ENCODE measurements at places on chromosomes 11 and 22. TPM values are rescaled to one million over a fixed set of nuclear protein-coding genes. Genes with fewer than 3 reads are reported as not detected.

The BUD13 gene
- 36.4 TPM for polyA plus RNA-seq

The SHISAL1 gene
- 1.8 TPM for polyA plus RNA-seq

DNA sequence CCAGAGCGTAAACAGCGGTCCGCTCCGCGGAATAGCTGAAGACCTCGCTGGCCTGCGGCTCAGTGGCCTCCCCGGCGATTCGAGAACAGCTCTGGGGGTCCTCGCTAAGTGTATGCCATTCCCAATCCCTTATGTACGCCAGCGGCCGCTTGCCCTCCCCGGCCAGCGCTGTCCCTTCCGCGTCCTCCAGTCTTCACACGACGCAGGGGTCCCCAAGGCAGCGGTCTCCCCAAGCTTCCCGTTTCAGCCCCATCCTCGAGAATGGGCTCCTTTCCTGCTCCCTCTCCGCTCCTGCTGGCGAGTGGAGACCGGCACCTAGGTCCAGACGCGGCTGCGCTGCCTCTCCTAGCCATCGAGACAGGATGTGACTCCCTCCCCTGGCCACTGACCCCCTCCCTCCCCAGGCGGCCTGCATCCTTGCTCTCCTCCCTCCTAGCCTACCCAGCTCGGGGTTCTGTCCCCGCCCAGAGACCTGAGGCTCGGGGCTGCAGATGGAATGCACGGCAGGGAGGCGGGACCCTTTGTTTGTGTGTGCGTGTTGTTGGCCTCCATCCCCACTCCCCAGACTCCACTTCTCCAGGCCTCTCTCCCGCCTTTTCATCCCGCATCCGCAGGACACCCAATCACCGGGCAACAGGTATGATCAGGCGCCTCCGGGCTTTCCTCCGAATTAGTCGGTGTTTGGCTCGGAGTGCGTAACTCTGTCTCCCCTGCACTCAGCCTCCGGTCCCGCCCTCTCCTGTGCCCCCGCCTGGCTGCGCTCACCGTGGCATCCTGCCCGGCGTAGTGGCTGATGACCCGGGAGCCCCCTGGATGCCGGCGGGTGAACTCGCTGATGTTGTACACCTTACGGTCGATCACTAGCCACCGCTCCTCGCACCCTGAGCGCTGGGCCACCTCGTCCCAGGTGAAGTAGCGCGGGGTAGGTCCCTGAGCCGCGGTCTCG lies 740 bp downstream of the FADS1 start:
- no peak for DNase-seq

DNA sequence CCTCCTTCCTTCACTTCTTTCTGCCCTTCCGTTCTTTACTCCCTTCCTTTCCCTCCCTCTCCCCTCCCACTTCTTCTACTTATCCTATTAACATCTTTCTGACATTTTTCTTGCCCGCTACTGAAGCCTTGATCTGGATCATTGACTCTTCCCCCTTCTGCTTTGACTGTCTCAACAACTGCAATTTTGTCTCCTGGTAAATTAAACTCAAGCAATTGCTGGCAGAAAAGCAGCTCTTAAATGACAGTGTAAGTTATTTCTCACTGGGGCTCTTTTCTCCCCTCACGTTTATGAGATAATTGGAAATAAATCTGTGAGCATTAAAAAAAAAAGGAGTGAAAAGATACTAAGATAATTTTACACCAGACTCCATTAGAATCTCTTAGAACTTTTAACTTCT lies 120.0 kb downstream of the SLC17A6 start:
- DNase-seq, result no peak

DNA sequence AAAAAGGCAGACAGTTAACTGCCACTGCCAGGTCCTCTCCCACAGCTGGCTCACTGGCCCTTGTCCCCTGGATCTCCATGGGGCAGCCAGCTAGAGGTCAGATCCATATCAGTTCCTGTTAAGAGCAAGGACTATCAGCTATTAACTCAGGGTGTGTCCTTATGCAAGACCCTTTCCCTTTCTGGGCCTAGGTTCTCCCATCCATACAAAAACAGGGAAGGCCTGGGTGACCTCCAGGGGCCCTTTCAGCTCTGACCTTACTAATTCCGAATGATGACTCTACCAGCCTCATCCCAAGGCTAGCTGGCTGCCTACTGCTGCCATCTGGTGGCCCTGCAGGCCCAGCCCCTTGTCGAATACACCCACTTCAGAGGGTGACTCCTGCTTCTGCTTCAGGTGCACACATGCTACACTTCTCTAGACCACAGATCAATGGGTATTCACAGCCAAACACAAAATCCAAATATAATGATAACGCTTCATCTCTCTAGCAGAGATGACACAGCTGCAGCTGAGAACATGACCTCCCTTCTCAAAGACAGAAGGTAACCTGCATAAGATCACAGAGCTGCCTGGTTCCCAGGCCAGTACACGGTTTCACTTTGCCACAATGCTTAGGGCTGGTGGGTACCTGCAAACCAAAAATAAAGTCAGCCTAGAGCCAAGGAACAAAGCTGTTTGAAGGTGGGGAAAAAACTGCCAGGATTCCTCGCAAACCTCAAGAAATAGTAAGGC lies 34.1 kb downstream of the SERGEF start:
- DNase-seq, result no peak

The TEX54 gene
- polyA plus RNA-seq, result 0.43 TPM

DNA sequence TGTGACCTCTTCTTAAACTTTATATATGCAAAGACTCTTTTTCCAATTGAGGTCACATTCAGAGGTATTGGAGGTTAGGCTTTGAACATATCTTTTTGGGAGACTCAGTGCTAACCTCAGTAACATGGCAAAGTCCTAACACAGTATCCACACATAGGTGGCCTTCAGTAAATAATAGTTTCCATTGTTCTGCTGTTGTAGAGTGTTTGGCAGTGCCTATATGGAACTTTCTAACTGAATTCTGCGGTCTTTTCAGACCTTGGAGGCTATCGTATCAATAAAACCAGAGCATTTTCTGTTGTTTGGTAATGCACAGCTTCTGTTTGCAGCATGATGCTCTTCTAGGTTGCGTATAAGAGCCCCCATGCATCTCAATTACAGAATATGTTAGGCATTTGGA lies 47.0 kb downstream of the LDLRAD3 start:
- DNase-seq, result no peak

The OR52I2 gene
- 0.03 TPM for polyA plus RNA-seq

The LIF gene
- 1.5 TPM for polyA plus RNA-seq

DNA sequence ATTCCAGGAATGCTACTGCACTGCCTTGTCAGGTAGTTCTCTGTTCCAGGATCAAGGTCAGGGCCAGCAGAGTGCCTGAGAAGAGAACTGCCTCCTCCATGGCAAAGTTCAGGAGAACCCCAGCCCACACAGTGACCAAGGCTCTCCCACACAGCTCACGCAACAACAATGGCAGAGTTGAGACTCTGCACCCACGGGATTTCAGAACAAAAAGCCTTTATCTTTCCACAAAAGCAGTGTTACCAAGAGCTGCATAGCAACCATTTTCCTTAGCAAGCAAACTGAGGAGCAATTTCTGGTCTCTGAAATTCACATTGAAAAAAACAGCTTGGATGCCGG lies 11.1 kb downstream of the PLAAT3 start:
- no peak for DNase-seq

- DNase-seq, result no peak
These were observed 4.2 kb downstream of the AMPD3 start for GRCh38 chr11:10459029-10459970.

DNA sequence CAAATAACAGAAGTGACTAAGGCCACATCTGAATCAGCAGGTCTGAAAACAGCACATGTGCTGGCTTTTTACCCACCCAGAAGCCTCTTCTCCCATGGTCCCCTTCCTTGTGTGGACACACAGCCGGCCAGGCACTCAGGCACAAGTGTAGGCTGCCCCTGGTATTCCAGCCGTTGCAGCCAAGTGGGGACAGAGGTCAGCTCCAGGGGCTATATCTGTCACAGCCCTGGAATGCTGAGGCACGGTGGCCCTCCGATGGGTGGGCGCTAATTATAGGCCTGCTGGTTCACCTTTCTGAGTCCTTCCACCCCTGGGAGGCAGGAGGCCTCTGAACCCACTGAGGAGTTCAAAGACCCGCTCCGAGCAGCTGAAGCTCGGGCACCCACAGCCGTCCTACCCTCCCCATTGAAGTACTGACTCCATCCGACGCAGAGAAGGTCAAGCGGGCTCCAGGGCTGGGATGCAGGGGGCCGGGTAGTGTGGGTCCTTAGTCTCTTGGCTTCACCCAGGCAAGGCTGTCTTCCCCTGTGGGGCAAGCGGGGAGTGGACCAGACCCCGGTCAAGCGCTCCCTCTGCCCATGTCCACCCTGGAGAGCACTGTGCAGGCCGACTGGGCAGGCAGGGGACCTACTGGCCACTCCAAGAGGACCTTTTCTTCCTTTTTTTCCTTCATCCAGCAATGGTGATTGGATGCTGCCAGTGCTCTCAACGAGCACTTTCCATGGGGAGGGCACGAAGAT lies 14.3 kb downstream of the FGF3 start:
- no peak for DNase-seq

GRCh38 chr11:61347916-61348461 lies 13.7 kb downstream of the CYB561A3 start:
- DNase-seq, result no peak

DNA sequence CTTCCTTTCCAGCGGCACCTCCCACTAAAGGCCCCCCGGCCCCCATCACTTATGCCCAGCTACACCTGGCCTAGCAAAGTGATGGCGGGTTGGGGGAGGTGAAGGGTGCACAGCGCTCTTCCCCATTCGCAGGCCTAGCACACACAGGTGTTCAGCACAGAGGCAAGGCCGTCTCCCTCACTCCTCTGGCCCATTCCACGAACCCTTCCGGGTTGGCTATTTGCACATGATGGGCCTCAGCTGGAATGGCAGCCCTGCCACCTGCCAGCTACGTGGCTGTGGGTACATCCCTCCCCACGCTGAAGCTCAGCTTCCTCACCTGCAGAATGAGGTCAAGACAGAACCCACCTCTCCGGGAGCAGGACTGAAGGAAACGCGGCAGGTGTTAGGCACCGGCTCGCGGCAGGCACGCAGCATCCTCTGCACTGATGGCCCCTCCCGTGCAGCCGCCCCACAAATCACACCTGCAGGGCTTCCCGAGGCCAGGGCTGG lies 4.8 kb downstream of the KIAA0930 start:
- no peak for DNase-seq

GRCh38 chr11:95358511-95359340 lies 127.7 kb upstream of the SESN3 start:
- no peak for DNase-seq

DNA sequence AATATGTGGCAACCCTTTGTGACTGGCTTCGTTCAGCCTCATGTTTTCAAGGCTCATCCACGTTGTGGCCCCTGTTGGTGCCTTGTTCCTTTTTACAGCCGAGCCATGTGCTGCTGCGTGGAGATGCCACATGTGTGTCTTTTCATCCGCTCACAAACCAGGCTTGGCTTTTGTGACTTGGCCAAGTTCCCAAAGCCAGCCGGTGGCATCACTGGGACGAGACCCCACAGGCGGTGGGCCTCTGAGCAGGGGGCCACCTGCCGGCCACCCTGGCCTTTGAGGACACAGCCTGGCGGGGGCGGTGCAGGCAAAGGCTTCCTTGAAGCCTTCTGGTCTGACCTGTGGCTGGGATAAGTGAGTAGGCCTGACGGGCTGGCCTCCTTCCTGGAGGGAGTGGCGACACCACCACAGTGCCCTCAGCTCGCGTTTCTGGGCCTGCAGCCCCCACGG lies 10.5 kb downstream of the GRK2 start:
- DNase-seq, result no peak

DNA sequence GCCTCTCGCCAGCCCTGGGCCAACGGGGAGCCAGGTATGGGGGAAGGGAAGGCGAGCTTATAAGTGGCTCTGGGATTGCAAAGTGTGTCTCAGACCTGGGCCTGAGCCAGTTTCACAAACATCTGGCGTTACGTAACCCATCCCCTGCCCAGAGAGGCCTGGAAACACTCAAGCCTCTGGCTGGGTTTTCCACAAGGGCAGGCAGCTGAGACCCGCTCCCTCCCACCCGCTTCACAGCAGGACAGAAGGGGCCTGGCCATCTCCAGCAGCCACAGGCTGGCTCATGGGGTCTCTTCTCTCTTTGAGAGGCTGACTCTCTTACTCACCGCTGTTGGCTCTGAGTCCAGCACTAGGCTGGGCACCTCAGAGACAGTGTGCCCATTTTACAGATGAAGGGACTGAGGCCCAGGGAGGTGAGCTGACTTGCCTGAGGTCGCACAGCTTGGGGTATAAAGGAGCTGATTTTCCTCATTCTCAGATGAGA lies 44.5 kb downstream of the TRIOBP start:
- peak; percentile 73 for DNase-seq

DNA sequence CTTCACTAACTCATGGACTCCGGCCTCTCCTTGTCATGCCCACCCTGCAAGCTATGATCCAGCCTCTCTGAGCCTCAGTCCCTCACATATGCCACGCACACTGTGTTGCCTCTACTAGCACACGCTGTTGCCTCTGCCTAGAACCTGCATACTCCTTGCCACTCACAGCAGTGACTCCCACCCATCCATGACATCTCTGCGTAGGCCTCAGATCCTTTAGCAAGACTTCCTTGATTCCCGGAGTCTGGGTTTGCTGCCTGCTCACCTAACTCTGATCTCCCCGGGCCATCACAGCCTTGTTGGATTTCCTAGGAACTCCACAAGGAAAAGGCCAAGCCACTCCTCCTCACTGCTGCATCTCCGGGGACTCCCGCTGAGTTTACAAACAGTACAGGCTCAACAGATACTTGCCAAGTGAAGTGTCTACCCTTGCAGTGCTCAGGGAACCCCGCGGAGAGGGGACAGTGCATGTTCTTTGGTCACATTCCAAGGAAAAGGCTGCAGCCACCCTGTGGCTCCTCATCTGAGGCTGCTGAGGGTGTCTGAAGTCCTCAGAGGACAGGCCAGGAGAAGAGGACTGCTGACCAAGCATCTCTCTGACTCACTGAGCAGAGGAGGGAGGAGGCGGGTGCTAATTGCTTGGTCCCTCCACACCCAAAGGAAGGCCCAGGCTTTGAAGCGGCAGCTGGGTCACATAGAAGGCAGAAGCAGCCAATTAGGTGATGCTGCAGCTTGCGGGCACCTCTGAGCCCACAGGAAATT lies 42.4 kb upstream of the NAV2 start:
- no peak for DNase-seq

- DNase-seq, result no peak
These were observed 2.8 kb downstream of the MYOD1 start for GRCh38 chr11:17722000-17722643.

DNA sequence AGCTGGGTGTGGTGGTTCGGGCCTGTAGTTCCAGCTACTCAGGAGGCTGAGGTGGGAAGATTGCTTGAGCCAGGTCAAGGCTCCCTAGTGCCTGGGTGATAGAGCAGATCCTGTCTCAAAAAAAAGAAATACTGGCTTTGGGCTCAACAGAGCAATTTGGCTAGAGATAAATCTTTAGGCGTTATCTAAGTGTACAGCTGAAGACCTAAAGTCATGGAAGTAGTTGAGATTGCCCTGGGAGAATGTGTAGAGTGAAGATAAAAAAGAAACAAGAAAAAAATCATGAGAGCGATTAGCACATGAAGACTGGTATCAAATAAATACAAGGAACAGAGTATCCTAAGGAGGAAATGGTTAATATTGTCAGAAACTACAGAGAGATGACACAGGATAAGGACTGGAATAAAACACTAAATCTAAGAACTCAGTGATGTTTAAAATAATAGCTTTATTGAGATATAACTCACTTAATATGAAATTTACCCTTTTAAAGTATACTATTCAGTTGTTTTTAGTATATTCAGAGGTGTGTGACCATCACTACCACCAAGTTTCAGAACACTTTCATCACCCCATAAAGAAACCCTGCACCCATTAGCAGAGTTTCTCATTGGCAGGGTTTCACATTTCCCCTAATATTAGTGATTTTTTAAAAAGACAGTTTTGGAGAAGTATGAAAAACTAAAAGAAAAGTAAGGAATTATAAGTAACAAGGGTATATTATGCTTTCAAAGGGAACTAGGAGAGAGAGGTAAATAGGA lies 20.7 kb downstream of the PIK3C2A start:
- DNase-seq, result no peak

GRCh38 chr22:38062791-38063190 lies 5.6 kb downstream of the PICK1 start:
- DNase-seq, result no peak

Measured in right renal cortex interstitium (tissue), 3 donors.